ENCODE measurements at places on chromosomes 4 and X.

DNA sequence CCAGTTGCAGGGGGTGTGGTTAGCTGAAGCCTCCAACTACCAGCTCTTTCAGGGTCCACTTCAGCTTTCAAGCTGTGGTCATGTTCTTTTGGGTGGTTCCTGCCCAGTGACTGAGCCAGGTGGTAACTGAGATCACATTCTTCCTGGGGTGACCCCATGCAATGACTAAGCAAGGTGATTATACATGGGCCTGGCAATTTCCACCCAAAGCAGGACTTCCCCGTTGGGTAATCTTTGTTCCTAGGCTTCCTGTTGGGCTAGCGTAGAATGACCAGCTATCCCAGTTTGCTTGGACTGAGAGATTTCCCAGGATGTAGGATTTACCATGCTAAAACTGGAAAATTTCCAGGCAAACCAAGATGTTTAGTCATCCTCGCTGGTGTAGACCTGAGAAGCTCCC is 18.4 kb upstream of the MAGEB17 start:
- no peak for ATAC-seq

DNA sequence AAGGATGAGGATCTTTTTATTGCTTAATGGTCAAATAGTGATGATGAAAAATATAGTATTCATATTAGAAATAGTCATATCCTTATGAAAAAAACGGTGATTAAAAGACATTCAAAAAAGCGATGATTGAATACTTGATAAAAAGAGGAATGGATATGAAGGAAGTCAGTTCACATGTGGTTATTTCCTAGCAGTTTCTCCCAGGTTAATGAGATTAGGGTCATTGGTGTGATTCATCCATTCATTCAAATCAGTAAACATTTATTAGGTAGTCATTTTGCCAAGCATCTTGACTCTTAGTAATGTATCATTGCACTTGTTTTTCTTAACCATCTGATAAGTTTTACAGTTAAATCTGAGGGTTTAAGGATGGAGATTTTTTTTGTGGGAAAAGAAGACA is 294.1 kb downstream of the ARHGAP24 start:
- no peak for ATAC-seq

DNA sequence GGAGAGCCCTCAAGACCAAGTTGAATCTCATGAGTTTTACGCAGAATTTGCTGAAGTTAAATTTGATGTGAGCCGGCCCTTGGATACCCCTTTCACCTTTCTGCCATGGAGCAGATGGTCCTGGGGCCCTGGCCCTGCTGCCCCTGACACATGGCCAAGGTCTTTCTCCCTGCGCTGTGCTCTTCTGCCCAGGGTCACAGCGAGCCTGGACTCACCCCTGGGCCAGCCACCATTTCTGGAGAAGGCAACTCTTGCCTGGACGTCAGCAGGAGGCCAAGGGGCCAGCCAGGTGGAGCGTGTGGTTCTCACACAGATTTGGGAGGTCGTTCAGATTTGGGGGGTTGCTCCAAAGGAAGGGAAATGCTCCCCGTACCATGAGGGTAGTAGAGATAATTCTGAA is 30.0 kb downstream of the PCGF3 start:
- no peak for ATAC-seq

DNA sequence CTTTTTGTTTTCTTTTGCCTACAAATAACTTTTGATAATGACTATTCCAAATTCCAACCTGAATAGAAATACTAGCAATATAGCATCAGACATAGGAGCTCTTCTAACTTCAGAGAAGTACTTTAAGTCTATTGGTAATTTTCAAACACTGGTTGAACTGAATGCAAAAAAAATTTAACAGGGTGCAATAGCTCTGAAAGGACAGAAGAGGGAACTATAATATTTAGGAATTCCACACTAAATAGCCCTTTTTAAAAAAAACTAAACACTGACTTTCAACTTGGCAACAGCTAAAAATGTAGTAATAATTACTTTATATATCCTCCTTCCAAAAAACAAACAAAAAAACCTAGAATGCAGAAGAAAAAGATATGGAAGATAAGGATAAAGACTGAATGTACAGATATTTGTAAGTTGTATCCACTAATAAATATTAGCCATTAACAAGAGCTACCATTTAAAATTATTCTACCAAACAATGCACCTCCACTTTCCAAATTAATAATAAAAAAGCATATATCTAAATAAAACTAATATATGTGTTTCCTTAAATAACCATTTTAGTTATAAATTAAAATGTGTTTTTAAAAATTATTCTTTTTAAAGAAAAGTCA is 81.4 kb downstream of the FBXW7 start:
- ATAC-seq, result no peak

DNA sequence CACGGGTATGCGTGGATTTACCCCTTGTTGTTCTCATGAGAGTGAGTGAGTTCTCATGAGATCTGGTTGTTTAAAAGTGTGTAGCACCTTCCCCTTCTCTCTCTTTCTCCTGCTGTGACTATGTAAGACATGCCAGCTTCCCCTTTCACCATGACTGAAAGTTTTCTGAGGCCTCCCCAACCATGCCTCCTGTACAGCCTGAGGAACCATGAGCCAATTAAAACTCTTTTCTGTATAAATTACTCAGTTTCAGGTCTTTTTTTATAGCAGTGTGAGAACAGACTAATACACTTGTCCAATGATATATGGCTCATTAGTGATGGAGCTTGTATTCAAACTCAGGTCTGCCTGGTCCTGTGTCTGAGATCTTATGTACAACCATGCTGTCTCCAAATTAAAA is 28.5 kb upstream of the RTL3 start:
- ATAC-seq, result no peak

GRCh38 chrX:110414273-110414672 is 55.6 kb downstream of the RTL9 start:
- ATAC-seq, result no peak

DNA sequence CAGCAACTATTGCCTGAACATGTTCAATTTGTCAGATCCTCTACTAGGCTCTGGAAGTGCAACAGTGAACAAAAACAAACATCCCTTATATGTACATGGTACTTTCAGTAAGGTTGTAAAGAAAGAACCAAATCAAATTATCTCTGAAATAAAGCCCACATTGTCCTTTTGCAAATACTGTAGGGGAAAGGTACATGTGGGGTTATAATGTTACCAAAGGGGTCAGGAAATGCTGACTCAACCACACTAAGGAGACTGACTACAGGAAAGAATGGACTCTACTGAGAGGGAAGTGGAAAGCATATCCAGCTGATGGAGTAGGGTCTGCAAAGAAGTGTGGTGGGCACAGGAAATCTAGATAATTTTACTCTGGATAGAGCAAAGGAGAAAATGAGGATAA is 61.5 kb downstream of the PCDH18 start:
- ATAC-seq, result no peak

DNA sequence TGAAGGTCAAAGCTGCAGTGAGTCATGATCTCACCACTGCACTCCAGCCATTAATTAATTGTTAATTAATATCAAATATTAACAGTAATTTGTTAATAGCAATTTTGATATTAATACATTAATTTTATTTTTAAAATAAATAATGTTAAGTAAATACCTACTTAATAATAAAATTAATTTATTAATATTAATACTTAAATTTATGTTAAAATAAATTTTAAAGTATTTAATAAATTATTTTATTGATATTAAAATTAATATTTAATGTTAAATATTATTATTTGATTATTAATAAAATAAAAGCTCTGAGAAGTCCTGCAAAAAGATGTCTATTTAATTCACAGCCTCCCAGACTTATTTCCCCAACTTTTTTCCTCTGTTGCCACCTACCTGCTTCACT is 25.1 kb upstream of the TRIM2 start:
- no peak for ATAC-seq

DNA sequence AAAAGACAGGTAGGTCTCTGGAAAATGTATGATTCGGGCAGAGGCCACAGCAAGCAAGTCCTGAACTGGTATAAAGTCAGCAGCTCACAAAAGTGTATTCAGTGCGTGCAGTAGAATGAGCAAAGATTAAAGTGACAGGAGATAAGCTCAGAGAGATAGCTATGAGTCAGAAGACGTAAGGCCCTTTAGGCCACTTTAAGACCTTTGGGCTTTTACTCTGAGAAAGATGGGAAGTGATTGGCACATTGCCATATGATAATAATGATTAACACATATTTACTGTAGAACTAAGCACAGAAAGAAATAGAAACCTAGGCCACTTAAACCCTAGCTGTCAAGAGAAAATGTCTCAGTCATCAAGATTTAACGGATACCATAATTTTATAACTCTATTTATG is 51.7 kb downstream of the TBCK start:
- no peak for ATAC-seq

DNA sequence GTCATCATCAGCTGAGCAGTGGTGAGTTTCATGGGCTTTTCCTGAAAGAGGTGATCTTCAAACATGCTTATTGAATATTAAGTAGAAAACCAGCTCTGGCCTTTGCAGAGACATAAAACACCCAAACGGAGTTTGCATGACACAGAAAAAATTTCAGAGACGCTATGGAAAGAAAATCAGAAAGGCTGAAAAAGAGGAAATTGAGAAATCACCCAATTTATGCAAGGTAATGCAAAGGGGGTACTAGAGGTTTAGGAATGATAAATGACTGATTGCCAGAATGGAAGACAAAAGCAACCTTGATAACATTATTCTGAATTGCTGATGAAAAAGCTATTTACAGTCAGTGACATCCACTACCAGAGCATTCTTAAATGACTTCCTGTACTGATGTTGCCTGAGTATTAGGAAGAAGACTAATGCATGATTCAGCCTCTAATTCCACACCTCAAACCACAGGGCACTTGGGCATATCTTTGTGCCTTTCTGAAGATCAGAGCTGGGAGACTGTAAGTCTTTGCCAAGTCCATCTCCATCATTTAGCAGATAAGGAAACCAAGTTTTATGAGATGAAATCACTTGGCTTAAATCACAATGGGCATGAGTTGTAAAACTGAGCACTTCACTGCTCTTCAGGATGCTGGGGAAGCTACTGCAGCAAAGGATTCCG is 565.7 kb downstream of the PPARGC1A start:
- ATAC-seq, result no peak

DNA sequence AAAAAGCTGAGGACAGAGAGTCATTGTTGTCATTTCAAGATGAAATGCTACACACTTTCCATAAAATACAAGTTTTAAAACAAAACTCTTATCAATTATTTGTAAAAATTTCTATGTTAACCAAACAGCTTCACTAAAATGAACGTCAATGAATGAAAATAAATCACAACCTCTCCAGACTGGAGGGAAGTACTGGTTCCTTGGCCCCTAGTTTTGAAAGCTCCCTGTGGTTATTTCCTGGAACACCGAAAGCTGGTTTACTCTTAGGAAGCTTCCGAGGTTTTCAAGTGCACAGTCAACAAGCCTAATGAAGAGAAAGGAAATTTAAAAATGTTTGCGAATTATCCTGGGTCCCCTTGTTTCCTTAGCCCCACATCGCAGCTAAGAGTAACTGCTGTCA is 191.1 kb upstream of the TTC29 start:
- no peak for ATAC-seq

GRCh38 chr4:94244087-94244828 is 36.6 kb downstream of the SMARCAD1 start:
- ATAC-seq, result no peak

DNA sequence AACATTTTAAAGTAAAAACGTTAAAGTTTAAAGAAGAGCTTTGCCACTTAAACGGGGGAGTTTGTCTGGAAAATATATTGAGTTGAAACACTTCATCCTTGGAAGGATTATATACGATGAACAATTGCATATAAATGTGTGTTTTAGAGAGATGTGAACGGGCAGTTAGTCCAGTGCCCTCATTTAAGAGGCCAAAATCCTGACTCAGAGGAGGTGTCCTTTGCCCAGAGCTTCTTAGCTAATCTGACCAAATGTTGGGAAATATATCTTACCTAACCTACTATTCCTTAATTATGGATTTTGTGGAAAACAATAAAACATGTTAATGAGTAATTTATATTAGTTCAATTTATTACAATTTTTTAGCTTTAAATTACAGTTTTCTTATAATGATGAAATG is 327.2 kb upstream of the DIPK2B start:
- no peak for ATAC-seq

DNA sequence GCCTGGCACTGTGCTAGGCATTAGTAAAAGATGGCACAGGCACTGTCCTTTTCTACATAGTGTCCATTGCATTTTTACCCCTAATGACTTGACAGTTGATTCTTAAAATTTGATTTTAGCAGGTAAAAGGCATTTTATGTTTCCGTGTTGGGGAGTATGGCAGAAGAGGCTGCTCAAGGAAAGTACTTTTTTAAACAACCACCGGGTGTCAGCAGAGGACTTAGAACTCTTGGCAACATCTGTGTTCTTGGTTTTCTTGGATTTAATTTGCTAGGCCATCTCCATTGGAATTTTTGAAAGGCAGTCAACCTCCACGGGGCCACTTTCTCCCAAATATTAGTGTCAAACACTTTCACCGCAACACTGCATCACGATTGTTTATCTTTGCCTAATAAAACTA is 102.9 kb downstream of the TSPAN7 start:
- ATAC-seq, result no peak

DNA sequence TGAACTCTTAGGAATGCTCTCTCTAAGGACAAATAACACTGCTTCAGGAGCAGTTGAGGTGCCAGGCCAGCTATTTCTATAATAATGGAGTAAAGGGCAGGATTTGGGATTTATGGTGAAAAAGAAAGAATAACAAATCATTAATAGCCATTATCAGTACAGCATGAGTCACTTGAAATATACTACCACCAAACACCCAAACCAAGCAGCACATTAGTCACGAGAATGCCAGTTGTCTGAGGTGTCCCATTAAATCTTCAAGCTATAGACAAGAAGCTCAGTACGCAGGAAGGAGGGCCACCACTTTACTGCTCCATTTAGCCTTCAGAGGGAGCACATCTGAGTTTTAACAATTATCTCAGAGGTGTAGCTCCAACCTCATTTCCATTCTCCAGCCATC is 106.8 kb upstream of the MAGEA10 start:
- no peak for ATAC-seq

DNA sequence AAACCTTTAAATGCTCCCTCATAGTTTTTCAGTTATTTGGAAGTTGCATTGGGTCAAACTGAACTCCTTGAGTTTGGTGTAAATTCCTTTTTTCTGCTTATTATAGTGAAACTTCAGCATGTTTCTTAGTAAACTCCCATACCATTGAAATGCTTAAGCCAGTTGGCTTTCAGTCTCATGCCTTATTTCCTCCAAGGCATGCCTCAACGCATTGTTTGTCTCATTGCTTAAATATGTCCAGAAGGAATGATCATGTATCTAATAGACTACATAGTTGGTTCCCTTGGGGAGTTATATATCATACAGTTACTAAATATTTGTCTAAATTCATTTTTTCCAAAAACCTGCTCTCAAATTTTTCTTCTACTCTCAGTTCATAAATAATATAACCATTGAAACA is 114.0 kb downstream of the STOX2 start:
- peak; percentile 67 for ATAC-seq

All from esophagus mucosa (tissue), 1 donor.